ENCODE measurements at places on chromosomes 2 and 18. TPM values are rescaled to one million over a fixed set of nuclear protein-coding genes. Genes with fewer than 3 reads are reported as not detected.

Gene C2orf66
- not detected for total RNA-seq

Gene NDC80
- total RNA-seq, result 43.0 TPM

Gene IL37
- total RNA-seq, result not detected

- H3K27me3 ChIP-seq, result no peaks in the 10 kb centered on the region
- no peak for DNase-seq
- H3K4me3 ChIP-seq, result no peak overlapping the region
- H3K36me3 ChIP-seq, result no peaks in the 10 kb centered on the region
These were observed 20.5 kb upstream of the RNF149 start for GRCh38 chr2:101329026-101329425.

DNA sequence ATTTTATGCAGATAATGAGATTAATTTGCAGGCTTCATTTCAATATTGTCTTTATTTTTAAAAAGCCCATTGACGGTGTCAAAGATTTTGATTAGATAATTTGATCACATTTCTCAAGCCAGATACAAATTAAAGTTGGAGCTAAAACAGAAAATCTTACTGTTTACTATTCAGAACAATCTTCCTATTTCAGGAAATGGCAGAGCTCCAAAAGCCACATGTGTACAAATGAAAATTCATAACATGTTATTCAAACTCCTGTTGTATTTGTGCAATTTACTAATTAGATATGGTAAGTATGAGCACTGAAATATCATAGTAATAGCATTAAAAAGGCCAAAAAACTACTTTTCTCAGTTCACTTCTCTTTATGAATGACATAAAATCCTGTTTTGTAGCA, 682.9 kb downstream of the KCNJ3 start:
- no peaks in the 10 kb centered on the region for H3K36me3 ChIP-seq
- H3K4me1 ChIP-seq, result no peaks in the 10 kb centered on the region
- no peak overlapping the region for H3K27ac ChIP-seq
- H3K27me3 ChIP-seq, result no peaks in the 10 kb centered on the region
- H3K4me3 ChIP-seq, result no peak overlapping the region
- DNase-seq, result no peak
